PC-3 (cell line): ENCODE measurements at places on chromosomes 16 and 17. TPM values are rescaled to one million over a fixed set of nuclear protein-coding genes. Genes with fewer than 3 reads are reported as not detected.
A peak's percentile ranks its signal among the peaks of the same experiment; 100 is the strongest.

DNA sequence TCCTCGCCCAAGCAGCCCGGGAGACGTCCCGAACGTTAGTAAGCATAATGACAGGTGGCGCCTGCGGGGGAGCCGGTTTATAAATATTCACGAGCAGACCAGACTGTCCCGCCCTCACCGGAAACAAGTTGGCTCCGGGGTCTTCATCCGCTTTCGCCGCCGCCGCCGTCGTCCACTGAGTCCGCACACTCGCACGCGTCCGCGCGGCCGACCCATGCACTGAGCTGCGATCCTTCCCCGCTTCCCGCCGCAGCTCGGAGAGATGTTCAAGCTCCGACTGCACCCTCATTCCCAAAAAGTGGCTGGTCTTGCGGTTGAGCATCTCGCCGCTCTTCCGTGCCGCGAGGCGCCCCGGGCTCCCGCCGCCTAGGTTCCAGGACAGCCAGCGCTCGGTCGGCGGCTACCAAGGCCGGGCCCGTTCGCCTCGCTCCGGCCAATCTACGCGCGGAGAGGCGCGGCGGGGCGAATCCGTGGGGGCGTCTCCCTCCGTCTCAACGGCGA, 385 bp downstream of the CFAP119 start:
- DNase-seq = peak; percentile 28

DNA sequence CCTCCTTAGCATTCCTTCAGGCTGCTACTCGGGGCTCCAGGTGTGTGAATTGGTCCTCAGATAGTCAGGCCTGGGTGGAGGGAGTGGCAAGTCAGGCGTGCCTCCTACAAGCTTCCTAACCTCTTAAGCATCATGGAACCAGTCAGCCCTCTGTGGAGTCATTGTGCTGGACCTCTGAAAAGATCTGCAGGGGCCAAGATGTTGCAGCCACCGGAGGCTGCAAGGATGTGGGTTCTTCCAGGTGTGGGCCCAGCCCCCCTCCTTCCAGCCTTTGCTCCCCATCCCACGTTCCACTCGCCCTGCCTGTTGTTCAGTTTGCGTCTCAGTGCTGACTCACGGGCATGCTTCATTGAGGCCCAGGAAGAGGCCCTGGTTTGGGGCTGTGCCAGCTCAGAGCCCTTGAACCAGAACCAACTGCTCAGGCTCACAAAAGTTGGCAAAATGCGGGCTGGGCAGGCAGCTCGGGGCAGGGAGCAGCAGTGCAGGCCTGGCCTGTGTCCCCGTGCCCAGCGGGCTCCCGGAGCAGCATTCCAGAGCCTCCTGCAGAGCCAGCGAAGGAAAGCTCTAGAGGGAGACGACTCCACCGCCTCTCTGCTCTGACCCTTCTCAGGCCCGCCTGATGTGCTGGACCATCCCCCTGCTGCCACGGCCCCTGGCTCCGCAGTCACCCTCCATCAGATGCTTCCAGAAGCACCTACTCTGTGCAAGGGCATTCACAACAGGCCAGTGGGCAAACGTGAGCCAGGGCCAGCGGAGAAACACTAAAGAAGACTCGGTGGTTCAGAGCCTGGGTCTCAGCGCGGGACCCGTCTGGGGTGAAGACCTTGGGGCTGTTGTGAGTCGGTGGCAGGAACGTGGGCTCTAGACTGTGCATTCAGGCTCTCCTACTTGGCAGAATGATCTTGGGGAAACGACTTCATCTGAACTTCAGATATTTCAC, 7.5 kb downstream of the LDHD start:
- peak; percentile 97 for DNase-seq

Gene RAC3
- 46.8 and 52.2 TPM in 2 replicates for total RNA-seq

DNA sequence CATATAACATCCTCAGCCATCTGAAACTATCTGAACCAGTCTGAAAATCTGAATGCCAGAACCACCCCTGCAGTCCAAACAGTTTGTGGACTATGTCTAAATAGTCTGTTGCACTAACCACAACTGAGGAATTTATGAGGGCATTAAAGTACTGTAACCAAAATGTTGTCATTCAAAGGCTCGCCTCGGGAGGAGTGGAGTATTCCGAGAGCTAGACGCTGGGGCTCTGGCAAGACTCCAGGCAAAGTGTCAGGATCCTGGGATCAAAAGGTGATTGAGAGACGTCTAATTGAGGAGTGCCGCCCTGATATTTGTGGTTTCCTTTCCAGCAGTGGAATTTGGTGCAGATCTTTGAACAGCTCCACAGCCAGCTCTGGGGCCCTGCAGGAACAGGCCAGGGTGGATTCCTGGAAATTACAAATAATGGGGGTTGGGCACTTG, 142.9 kb upstream of the MYOCD start:
- peak; percentile 38 for DNase-seq

Gene NF1
- 16.4 and 27.4 TPM in 2 replicates for total RNA-seq

GRCh38 chr16:67927131-67927941, 4.3 kb downstream of the CTRL start:
- DNase-seq = no peak

GRCh38 chr17:81898029-81898866, 3.8 kb upstream of the NPB start:
- DNase-seq = peak; percentile 96

Gene SNX20
- total RNA-seq = not detected in 2 replicates

DNA sequence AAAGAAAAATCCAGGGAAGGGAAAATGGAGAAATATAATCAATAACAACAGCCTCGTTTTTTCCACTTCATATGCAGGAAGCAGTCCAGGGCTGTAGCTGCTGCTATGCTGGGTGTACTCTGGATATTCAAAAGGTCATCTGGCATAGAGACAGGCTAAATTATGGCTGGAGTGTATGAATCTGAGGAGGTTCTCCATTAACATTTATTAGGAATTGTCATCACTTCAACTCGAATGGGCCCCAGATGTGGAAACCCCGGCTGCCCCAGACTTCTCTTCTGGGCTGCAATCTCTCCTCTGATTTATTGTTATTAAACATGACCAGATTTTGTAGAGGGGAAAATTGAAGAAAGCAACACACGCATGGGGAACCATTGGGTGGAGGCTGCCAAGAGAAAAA, 33.5 kb upstream of the SKAP1 start:
- DNase-seq = no peak

GRCh38 chr17:63741143-63741407, 524 bp downstream of the STRADA start:
- DNase-seq = peak; percentile 43

- DNase-seq = no peak
These were observed 46.9 kb upstream of the TMEM132E start for GRCh38 chr17:34532281-34533065.

DNA sequence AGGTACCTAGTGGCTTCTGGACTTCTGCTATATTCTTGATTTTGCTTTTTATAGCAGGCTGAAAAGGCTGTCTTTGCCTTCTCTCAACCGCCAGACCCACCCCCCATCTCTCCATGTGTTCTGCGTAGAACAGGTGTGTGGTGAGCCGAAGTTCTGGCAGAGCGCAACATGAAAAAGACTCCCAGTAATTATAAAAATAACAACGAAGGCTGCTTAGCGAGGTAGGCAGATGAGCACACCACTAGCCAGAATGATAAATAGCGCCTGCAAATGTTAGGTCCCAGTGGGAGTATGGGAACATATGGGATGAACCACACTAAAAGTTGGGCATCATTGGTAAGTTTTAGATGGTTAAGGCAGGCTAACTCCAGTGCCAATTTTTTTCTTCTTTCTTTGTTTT, 14.0 kb upstream of the RBFOX1 start:
- no peak for DNase-seq
